ENCODE measurements at places on chromosomes 12 and 14.

GRCh38 chr12:30533558-30534265, 162.0 kb downstream of the IPO8 start:
- no peak for DNase-seq

DNA sequence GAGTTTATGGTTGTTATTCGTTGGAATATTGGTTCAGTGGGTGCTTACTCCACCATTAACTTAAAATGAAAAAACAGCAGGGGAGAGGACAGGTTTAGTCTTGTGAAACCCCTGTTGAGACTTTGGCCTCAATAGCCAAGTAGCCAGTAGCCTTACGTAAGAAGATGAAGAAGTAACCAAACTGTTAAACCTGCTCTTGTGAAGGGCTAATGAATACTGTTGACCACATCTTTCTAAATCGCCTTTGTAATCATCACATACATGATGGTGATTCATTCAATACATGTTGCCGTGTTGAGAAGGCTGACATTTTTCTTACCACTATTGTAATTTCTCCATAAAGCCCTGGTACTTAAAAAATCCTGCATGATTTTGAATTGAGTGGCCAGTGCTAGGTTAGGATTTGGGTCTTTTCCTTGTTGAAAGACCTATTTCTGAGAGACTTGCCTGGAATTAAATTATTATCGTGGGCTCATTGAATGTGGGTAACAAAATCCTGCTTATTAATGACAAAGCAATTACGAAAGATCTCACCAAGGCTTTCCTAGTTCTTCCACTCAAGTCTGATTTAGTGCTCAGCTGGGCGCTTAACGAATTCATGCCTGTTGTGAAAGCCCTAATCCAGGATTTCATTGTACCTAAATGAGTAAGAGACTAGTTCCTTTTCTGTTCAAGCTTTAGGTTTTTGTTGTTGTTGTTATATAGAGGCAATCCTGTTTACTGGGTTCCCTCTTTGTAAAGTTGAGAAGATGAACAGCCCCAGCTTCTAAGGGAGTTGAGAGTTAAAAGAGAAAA, 333.1 kb downstream of the FUT8 start:
- DNase-seq, result no peak

DNA sequence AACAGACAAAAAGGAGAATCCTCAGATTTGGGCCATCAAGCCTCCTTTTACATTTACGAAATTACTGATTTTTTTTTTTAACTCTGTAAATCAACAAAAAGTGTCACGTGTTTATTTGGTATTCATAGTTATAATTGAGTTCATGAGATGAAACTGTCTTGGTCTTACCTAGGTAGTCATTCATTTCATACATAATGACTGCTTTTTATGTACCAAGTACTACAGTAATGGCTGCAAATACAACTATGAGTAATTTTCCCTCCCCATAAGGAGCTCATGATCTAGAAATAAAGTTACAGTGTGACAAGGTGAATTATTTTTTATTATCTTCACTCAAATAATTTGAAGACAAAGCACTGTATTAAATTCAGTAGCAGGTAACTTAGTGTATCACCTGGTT, 6.4 kb upstream of the TBK1 start:
- no peak for DNase-seq

- DNase-seq, result no peak
These were observed 351.3 kb upstream of the KITLG start for GRCh38 chr12:88931598-88931997.

DNA sequence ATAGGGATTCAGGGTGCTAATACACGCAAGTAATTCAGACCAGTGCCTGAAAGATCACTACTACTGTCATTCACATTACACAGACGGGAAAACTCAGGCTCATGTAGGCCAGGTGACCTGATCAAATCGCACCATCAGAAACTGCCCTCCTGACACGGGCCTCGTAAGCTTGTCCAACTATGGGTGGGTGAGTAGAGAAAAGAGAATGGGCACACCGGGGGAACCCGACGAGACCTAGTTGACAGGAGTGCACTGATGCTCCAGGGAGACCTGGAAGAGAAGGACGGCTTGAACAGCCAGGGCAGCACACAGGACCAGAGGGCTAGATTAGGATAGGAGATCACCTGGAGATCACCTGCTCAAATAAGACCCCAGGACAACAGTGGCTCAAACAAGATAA, 166.9 kb upstream of the DIO3 start:
- DNase-seq, result no peak

DNA sequence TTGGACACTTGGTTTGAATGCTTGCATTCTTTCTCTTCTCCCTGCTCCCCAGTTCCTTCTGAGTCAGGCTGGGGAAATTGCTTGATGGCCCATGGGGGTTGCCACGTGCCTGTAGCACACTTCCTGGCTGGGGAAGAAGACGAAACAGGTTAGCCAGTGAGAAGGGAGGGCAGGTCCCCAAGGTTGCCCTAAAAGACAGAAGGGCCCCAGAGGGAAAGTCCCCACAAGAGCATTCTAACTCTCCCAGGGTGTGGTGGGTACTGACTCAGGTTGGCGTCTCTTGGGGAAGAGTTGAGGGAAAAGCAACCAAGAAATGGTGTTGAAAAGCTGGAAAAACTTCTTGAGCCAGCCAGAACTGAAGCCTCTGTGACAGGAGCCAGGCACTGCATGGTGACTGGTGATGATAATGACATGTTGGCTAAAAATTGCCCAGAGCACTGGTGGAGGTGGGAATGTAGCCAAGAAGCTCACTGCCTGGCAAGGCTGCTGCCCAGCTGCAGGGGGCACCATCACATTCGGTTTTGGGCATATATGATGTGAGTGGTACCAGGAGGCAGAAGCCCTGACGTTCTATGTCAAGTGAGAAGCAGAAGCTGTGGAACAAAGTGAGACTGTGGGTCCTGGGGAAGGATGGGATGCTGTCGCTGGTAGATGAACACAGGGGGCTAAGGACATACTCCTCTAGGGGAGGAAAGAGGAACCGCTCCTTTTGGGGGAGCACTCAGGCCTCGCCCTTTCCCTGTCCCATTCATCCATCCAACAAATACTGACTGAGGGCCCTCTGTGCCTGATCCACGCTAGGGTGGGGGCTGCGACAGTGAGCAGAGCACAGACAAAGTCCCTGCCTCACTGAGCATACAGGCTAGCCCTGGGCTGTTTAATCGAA, 8.1 kb upstream of the RABGGTA start:
- DNase-seq, result peak; percentile 29

- DNase-seq, result no peak
These were observed 23.1 kb upstream of the RERG start for GRCh38 chr12:15244341-15244740.

DNA sequence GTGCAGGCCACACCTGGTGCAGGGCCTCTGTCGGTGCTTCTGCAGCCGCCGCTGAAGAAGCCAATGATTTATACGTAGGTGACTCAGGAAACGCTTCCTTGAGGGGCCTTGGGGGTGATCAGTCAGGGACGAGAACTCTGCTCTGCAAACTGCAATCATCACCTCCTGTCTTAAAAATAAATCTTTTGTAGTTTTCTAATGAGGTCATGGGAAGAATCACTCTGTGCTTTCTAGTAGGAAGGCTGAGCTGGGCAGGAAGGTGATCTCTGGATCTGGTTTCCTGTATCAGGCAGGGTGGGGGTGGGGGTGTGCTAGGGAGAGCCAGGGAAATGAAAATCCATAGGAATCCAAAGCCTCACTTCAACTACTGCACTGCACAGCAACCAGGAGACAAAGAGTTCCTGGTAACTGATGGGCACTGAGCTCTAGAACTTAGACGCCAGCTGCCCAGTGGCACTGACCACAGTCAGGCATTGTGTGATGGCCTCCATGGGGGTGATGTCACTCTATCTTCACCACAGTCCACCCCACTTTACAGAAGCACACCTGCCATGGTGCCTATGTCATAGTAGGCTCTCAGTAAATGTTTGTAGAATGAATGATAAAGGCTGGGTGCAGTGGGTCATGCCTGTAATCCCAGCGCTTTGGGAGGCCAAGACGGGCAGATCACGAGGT, 292.4 kb upstream of the PWP1 start:
- DNase-seq, result no peak

GRCh38 chr14:71625175-71625574, 307.1 kb upstream of the RGS6 start:
- DNase-seq, result no peak

DNA sequence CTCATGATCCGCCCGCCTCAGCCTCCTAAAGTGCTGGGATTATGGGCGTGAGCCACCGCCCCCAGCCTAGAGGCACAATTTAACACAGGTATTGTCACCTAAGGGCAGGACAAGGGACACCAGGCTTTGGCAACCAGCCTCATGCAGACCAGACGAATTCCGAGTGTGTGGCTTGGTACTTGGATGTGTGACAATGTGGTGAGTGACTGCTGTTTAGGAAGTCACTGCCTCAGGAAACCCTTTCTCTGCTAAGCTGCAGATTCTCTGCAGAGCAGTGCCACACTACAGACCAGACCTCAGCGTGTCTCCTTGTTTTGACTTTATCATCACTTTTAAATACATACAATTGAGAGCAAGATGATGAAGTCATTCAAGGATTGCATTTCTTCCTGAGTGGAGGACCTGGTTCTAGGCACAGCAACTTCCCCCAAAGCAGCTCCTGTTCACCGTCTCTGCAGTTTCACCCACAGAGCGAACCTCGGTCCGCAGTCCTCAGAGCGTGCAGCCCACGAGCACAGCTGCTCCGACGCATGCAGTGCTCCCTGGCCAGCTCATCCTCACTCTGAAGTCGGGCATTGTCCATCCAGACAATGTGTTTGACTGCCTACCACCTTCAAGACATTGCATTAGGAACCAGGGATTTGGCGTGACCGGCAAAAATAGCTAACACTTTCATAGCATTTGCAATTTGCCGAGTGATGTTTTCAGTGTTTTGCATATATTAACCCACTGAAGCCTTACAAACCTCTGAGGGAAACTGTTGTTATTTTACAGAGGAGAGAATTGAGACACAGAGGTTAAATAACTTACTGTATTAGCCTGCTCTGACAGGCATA, 235.2 kb downstream of the CHST11 start:
- no peak for DNase-seq

DNA sequence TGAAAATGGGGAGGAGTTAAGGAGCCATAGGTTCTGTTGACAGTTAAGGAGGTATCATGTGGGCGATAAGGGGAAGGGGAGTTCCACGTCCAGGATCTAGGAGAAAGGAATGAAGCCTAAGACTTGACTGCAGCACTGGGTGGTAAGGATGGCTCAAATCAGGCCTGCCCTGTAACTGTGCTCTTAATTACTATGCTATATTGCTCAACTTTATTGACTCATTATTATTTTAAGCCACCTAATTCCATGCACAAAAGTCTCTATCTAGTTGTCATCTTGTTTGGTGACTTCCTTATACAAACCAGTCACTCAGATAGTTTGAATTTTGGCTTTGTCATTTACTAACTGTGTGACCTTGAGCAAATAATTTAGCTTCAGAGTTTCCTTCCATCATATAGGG, 242.1 kb upstream of the ARHGAP5 start:
- no peak for DNase-seq

DNA sequence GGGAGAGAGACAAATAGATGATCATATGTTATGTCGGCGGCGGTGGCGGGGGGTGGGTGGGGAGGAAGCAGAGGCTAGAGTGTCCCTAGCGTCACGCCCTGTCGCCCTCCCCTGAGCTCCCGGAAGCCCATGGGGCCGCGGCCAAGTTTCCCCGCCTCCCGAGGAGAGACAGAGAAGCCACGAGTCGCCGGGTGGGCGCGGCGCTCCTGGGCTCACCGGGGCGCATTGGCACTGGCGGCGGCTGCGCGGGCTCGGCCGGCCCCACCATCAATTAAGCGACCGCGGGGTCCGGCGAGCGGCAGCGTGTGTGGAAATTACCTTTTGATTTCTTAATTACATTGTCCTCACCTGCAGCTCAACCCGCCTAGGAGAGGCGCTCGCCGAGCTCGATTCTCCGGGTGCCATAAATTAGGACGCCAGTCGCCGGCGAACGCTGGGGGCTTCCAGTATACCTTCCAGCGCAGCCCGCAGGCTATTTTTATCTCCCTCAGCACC, 119.9 kb upstream of the LHX5 start:
- DNase-seq, result no peak

GRCh38 chr14:104788873-104789663, 6.5 kb downstream of the AKT1 start:
- DNase-seq, result no peak

GRCh38 chr14:64213086-64213485, 81.1 kb downstream of the ESR2 start:
- DNase-seq, result no peak

DNA sequence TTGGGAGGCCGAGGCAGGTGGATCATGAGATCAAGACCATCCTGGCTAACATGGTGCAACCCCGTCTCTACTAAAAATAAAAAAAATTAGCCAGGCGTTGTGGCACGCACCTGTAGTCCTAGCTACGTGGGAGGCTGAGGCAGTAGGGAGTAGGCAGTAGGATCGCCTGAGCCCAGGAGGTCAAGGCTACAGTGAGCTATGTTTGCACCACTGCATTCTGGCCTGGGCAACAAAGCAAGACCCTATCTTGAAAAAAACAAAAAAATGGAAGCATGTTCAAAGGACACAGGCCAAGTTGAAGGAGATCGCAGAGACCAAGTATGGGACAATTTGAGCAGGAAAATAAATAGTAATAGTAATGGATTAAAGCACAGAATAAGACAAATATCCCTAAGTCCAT, 14.2 kb downstream of the NCAPD2 start:
- DNase-seq, result no peak

DNA sequence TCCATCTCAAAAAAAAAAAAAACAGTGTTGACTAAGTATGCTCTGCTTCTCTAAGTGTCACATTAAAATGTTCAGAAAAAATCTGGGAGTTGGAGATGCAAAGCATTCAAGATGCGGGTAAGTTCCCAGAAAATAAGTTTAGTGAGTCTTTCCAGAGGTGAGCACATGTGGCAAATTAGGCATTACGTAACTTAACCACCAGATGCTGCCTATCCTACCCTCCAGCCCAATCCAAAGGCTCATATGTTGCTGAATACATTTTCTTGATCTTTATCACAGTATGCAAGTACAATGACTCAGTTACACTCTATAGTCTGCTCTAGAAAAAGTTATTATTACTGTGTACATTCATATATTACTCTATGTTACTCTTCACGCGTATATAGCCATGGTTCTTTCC, 3.6 kb downstream of the SLC2A14 start:
- no peak for DNase-seq

- no peak for DNase-seq
These were observed 5.1 kb upstream of the SMOC1 start for GRCh38 chr14:69873877-69874780.

DNA sequence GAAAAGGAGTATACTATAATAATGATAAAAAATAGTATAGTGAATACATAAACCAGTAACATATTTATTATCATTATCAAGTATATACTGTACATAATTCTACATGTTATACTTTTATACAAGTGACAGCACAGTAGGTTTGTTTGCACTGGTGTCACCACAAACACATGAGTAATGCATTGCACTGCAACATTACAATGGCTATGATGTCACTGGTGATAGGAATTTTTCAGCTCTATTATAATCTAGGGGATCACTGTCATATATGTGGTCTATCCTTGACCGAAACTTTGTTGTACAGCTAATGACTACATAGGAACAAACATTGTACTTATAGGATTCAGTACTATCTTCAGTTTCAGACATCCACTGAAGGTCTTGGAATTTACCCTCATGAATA, 165.8 kb upstream of the SYT1 start:
- no peak for DNase-seq

GRCh38 chr12:132806857-132807256, 21.8 kb downstream of the GOLGA3 start:
- DNase-seq, result no peak

GRCh38 chr14:104320611-104321086, 182.3 kb downstream of the KIF26A start:
- no peak for DNase-seq

Data from stimulated activated CD4-positive, alpha-beta T cell treated with anti-CD3 and anti-CD28 coated beads, Interleukin-1b, Interleukin-23, amount 100 ng/mL, for 1 hour (primary cell).